CD4-positive, alpha-beta T cell treated with Interleukin-15 for 4 hours (primary cell): ENCODE measurements at places on chromosomes 16 and 17.

DNA sequence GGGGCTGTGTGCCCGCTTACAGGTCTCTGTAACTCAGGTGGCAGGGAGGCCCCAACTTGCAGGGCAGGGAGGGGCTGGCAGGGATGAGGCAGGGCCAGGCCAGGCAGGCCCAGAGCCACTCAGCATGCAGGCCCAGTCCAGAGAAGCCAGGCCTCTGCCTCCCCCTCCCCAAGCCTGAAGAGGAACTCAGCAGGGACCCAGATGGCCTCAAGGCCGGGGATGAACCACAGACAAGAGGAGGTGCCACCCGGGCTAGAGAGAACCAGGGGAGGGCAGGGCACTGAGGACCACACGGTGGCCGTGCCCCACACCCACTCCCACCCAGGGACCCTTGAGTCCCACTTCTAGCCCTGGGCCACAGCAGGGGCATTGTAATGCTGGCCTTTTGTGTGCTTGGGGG is 29.8 kb upstream of the EIF1 start:
- DNase-seq: no peak

DNA sequence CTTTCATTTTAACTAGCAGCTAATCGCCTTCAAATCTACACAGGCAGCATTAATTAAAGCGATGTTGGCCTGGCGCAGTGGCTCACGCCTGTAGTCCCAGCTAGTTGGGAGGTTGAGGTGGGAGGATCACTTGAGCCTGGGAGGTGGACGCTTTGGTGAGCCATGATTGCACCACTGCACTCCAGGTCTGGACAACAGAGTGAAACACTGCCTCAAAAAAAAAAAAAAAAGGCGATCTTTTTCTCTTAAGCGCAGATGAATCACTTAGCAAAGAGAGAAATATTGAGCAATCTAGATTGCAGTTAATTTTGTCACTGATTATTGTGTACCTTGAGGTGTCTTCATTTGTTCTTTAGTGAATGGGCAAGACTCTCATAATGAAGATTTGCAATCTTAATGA is 12.4 kb downstream of the SNTB2 start:
- DNase-seq: no peak

DNA sequence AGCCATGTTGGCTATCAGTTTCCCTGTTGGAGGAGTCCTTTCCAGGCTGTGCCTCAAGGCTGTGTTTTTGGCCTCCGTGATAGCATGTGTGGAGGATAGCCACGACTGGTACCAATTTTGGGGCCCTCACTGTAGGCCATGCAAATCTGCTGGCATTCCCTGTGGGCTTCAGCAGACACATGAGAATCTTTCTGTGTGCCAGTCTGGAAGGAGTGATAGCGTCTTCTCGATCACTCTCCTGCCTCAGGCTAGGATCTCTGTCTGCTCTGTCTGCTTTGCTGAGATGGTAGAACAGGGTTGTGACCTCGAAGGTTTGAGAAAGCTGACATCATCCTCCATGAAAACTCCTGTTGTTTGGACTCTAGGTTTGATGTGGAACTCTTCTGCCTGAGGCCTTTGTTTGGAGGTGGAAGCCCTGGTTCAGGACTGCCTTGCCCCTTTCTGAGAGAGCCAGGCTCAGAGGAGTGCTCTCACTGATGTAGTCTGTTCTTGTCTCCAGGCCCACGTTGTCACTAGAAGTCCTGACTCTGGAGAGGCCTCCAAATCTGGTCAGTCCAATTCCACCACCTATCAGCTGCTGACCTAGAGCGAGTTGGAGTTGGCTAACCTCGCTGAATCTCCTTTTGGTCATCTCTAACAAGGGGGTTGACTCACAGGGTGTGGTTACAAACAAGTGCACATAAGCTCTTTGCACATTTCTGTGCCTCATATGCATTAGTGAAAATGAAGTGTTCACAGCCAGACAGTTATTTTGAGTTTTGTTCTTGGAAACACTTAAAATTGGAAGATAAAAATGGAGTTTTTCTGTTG is 12.1 kb upstream of the EDC4 start:
- no peak for DNase-seq

GRCh38 chr17:49439305-49439672 is 24.6 kb upstream of the PHB1 start:
- DNase-seq: no peak

- DNase-seq: no peak
These were observed 373.7 kb downstream of the SNX29 start for GRCh38 chr16:12349936-12350850.

DNA sequence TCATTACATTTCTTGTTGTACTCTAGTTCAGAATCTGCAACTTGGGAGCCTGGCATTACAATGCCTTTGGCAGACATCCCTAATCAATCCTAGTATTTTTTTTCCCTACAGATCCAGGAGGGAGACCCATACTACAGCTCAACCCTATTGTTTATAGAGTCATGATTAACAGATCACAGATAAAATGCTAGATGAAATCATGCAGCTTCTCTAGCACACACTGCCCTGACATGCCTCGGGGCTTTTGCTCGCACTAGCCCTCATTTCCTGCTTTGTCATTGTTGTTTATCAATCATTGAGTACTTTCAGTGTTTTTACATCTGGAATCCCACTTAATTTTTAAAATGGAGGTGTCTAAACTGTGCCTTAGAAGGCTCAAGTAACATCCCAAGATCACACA is 412.5 kb downstream of the CA10 start:
- DNase-seq: no peak
